ENCODE measurements at places on chromosomes 4 and X.

- no peak for DNase-seq
These were observed 58.4 kb downstream of the SYNPO2 start for GRCh38 chr4:118947095-118947494.

- DNase-seq = no peak
These were observed 100.9 kb upstream of the RADX start for GRCh38 chrX:106510713-106511403.

DNA sequence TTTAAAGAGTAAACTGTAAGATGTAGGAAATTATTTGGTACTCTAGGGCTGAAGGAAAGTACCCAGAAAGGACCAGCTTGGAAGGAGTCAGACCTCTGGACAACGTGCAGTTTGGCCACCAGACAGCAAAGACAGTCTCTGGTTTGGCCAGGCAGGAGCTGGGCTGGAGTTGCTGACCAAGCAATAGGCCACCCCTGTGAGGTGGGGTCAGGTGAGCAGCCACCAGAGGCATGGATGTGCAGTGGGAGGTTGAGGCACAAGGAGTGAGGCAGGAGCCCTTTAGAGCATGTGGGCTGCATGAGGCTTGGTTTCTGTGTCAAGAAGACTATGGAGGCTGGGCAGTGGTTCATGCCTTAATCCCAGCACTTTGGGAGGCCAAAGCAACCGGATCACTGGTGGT lies 17.7 kb upstream of the MRFAP1 start:
- DNase-seq = no peak

DNA sequence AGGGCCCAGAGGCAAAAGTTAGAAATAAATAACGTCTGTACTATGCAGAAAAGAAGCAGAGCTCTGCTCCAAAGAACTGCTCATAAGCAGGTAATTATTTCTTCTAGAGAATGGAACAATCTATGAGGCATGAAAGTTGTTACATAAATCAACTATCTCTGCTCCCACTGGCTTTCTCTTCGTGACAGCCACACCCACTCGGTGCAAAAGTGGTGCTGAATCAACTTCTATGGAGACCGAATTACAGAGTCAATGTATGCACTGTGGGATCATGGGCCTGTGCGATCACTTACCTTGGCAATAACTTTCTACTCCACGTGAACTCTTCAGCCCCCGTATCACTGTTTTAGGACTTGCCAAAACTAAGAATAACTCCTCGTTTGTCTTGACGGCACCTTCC lies 99.4 kb upstream of the ATXN3L start:
- no peak for DNase-seq

DNA sequence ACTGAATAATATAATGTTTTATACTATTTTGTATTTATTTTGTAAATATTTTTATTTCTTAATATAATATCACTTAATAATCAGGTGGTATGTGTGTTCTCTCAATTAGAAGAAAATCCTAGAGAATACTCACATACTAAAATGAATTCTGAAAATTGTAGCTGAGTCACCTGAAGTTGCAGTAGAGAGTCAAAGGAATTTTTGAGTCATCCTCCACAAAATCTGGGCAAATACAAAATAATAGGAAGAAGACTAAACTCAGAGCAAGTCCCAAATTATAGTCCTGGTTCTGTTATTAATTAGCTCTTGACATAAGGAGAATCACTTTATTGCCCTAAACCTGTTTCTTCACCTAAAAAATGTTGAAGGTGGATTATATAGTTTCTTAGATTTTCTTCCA lies 57.8 kb downstream of the SPATA4 start:
- no peak for DNase-seq

- DNase-seq = no peak
These were observed 1510.3 kb upstream of the PCDH10 start for GRCh38 chr4:131638781-131639180.

DNA sequence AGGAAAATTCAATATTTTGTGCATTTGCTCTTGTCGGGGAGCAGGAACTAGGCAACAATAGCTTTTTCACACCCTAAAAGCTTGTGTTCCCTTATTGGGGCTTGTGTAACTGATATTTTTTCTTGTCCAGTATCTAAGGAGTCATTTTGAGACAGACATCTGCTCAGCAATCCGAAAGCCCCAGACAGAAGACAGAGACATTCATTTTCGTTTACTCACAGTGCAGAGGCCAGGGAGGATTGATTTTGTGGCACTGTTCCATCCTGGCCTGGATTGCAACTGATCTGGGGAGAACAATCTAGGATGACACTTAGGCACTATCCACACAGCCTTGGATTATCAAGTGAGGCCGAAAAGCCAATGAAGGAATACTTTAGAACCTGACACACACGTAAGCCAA lies 27.4 kb upstream of the PLAC1 start:
- no peak for DNase-seq

- DNase-seq = no peak
These were observed 70.8 kb upstream of the GPM6A start for GRCh38 chr4:175882891-175883290.

- no peak for DNase-seq
These were observed 26.9 kb upstream of the PASD1 start for GRCh38 chrX:151536571-151536970.

DNA sequence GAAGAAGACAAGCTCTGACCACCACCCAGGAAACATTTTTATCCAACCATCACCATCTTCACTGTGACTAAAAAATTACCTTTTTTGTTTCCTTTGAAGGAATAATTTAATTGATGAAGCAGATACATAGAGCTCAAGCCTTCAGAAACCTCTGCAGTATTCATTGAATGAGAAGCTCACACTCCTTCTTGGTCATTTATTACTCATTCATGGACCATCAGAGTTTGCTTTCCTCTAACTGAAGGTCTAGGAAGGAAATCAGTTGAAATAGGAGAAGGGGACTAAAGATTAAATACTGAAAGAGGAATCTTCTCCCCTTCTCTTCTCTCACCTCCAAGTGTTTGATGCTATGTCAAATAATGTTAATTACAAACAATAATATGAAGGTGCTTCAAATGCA lies 290.6 kb upstream of the KLF3 start:
- no peak for DNase-seq

DNA sequence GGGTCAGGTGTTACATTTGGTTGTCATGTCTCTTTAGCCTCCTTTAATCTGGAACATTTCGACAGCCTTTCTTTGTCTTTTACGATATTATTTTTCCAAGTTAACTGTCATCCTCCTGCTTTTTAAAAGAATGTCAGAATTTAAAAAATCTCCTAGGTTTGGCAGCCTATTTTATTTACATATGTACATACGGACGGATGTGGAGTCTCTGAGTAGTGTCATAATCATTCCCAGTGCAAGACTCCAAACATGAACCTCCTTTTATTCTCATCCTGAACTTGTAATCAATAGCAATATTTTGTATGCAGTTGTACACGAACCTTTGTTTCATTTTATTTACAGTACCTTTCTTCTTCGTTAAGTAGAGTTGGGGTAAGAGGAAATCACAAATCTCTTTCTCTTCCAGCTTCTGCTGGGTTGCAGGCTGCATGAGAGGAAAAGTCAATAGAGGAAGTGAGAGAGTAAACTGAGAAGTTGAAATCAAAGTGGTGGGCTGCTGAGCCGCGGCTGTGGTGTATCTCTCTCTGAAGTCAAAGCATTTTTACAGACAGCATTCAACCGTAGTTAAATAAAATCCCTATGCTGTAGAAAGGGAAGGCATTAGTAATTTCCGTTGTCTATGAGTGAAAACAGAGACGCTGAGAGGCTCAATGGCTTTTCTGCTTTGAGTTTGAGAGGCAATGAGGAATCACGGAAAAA lies 53.9 kb upstream of the RPS6KA3 start:
- no peak for DNase-seq
